ENCODE measurements at places on chromosomes 4 and X.

GRCh38 chrX:101391831-101392230, 1.0 kb downstream of the RPL36A start:
- no peak for DNase-seq

- no peak for DNase-seq
These were observed 157.4 kb downstream of the SPRY1 start for GRCh38 chr4:123553733-123554637.

DNA sequence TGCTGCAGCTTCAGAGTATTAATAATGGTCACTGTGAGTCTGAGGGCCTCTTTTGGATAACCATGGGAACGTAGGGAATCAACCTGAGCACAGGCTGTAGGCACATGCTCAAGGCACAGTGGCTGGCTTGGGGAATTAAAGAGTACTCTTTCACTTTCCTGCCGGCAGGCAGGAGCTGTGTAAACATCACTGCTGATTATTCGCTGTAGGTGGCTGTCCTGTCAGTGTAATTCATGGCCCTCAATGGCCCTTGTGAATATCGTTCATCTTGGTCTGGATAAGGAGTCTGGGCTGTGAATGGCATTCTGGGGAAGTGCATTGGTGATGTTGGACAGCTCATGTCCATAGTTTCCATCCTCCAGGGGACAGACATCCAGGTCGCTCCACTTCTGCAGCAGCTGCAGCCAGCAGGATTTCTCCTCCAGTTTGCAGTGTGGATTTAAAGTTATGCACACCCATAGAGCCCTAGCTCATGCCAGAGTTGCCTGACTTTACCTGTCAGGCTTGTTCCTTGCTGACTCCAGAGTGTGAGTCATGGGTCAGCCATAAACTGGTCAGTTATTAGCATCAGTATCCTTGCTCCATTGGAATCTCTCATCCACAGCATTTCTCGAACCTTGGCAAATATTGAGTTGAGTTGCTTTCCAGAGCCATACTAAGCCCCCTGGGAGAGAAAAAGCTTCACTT, 43.0 kb downstream of the C4orf33 start:
- DNase-seq, result no peak

DNA sequence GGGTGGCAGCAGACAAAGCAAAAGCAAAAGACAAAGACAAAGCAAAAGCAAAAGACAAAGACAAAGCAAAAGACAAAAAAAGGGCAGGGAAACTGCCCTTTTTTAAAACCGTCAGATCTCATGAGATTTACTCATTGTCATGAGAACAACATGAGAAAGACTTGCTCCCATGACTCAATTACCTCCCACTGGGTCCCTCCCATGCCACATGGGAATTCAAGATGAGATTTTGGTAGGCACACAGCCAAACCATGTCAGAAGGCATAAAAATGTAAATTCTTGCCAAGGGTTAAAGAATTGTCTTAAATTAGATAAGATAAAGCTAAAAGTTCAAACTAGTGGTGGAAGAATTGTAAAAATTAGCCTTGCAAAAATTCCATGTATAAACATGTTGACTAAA, 419.7 kb downstream of the TRAM1L1 start:
- no peak for DNase-seq

DNA sequence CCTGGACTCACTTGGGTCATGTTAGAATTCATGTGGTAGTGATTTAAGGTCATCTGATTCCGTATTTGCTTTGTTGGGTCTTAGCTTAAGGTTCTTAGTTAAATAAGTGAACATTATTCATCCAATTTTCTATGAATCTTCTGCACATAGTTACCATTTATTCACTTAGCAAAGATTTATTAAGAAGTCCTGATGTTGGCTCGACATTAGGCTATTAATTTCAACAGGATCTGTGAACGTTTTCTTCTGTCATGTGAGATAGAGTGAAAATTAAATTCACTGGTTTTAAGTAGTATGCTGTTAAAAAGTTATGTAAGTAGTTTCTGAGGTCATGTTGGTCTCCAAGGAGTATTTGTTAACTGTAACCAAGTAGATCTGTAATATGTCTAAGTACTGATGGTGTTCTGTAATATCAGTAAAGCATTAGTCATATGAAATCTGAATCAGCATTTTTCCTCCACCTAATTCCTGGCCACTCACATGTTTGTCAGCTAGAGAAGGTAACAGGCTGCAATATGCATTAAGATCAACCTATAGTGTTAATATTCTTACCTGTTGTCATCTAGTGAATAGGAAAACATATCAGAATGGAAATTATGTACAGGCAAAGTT, 155.6 kb downstream of the PCDH7 start:
- no peak for DNase-seq

GRCh38 chr4:184398741-184399511, 75.4 kb downstream of the IRF2 start:
- no peak for DNase-seq

- DNase-seq, result no peak
These were observed 459.5 kb downstream of the GASK1B start for GRCh38 chr4:157713342-157713741.

GRCh38 chr4:121200795-121201472, 36.8 kb upstream of the TNIP3 start:
- DNase-seq, result no peak

GRCh38 chrX:132488180-132488705, 595 bp downstream of the MBNL3 start:
- no peak for DNase-seq

GRCh38 chr4:21198683-21199082, 498.4 kb downstream of the PACRGL start:
- DNase-seq, result no peak

DNA sequence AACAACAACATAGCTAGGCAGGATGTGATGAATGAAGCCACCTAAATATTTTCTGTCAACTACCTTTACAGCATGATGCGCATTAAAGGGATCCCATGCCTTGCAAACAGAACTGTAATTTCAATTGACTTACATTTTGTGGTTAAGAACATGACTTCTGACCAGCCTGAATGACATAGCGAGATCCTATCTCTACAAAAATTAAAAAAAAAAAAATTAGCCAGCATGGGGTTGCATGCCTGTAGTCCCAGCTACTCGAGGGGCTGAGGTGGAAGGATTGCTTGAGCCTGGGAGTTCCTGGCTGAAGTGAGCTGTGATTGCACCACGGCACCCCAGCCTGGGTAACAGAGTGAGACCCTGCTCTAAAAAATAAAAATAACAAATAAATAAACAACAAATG, 680.6 kb downstream of the IQCM start:
- DNase-seq, result no peak
